Non-pigmented ciliary epithelial cell (primary cell): ENCODE measurements at places on chromosomes 6 and 20.
A peak's percentile ranks its signal among the peaks of the same experiment; 100 is the strongest.

GRCh38 chr6:110655821-110656220 lies 159.4 kb downstream of the CDK19 start:
- no peak for DNase-seq

DNA sequence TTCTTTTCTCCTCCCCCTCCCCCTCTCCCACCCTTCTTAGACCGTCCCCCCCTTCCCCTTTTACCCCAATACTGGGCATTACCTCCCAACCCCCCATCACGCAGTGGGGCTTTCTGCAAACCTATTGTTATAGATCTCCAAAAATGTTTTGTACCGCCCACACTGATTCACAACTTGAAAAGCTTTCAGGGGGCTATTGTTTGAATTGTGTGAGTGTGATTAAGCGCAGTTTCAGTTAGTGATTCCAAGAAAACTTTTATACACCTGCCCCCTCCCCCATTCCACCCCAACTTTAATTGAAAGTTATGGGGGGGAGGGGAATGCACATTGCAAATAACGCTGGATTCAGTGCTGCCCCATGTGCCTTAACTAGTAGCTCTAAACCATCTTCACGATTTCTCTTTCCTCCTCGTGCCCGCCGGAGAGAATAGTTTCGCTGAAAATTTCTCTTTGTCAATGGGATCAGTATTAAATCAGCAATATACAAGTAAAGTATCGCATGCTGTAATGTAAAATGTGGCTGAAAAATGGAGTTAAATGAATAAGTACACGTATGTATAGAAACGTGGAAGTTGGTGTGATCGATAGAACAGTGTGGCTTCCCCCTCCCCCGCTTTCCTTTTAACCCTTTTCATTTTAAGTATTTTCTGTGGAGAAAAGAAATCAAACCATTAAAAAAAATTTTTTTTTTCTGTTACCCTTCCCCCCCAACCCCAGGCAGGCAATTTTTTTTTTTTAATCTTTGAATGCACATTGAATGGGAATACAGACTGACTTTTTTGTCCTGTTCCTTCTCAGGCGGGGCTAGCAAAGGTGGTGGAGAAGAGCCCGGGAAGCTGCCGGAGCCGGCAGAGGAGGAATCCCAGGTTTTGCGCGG lies 632 bp downstream of the LIN28B start:
- DNase-seq: no peak

GRCh38 chr6:14060971-14061370 lies 56.6 kb upstream of the CD83 start:
- DNase-seq: no peak

DNA sequence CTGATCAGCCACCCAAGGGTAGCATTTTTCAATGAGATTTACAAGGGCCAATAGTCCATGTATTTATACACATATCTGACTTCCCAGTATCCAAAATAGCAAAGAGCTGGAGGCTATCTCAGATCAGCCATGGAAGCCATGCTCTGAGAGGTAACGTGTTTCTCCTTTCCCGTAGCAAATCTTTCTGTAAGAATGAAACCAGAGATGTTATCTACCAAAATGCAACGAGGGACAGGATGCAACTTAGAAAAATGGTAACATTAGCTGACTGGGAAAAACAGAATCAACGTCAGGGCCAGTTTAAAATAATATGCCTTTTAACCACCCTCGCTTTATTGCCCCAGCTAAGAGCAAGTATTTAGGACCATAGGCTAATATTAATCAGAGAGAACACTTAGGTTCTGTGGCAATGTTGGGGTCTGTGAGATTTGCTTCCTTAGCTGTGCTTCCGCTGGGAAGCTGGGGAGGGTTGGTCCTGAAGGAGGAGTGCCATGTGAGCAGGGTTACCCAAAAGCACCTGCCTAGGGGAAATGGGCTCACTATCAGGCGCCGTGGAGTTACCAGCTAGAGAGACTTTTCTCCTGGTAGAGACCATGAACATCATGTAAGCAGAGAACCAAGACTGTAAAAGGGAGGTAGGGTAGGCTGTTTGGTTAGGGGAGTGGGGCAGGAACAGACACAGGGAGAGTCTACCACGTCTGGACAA lies 1.2 kb downstream of the ZNF831 start:
- DNase-seq: no peak

GRCh38 chr20:2865630-2866029 lies 7.7 kb upstream of the PTPRA start:
- no peak for DNase-seq

- no peak for DNase-seq
Observed at GRCh38 chr6:40912158-40912946, 126.7 kb downstream of the UNC5CL start.

DNA sequence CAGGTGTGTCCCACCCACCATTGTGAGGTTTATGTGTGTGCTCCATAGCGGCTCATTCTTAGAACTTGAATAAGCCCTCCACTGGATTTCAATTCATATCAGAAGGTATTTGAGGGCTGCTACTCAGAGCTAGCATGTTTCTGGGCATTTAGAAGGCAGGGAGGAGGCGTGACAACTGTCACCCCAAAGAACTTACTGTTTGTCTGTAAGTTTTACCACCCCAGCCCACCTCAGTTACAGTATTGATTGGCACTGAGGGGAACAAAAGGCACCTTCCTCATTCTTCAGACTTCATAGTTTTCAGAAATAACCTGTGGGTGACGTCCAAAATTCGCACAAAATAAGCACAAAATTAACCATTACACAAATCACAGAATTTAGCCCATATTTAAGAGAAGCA lies 81.7 kb downstream of the KHDC1L start:
- DNase-seq: no peak

GRCh38 chr6:21676769-21677168 lies 83.2 kb downstream of the SOX4 start:
- DNase-seq: no peak

DNA sequence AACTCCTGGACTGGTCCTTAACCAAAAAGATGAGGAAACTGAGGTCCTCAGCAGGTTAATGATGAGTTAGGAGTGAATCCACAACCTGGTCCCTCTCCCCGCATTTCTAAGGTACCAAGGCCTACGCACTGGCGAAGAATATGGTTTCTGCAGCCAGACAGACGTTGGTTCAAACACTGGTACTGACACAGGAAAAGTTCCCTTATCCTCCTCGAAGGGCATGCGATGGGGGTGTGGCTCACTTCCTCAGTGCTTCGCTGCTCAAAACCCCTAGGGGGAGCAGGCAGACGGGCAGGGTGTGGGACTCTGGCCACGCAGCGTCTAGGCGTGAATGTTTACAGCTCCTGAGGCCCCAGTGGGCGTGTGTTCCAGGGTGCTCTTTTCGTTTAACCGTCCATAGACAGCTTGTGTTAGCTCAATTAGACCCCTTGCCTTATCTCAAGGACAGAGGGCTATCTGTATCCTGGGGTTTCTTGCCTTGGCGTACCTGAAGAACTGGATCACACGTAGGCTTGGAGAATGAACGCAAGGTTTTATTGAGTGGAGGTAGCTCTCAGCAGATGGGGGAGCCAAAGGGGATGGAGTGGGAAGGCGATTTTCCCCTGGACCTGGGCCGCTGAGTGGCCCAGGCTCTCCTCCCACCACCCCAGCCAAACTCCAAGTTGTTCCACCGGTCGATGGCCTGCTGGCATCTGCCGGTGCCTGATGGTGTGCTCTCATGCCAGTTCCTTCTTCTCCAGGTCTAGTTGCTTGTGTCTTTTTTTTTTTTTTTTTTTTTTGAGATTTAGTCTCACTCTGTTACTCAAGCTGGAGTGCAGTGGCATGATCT lies 31.8 kb upstream of the PTPN1 start:
- no peak for DNase-seq

DNA sequence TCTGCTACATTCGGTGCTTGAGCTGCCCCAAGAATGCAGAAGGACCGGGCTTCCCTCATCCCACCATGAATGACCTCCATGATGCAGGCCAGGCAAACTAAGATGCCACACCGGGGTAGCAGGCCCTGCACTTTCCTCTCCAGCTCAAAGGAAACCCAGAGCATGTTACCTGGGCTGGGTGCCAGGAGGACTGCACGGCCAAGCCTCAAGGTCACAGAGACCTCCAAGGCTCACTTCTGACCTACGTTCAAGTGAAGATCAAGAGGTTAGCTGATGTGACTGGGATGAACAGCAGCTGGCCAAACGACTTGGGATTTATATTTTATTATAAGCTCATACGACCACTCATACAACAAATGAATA lies 501.8 kb downstream of the CD83 start:
- no peak for DNase-seq

- no peak for DNase-seq
Observed at GRCh38 chr20:38809942-38810341, 4.4 kb downstream of the PPP1R16B start.

DNA sequence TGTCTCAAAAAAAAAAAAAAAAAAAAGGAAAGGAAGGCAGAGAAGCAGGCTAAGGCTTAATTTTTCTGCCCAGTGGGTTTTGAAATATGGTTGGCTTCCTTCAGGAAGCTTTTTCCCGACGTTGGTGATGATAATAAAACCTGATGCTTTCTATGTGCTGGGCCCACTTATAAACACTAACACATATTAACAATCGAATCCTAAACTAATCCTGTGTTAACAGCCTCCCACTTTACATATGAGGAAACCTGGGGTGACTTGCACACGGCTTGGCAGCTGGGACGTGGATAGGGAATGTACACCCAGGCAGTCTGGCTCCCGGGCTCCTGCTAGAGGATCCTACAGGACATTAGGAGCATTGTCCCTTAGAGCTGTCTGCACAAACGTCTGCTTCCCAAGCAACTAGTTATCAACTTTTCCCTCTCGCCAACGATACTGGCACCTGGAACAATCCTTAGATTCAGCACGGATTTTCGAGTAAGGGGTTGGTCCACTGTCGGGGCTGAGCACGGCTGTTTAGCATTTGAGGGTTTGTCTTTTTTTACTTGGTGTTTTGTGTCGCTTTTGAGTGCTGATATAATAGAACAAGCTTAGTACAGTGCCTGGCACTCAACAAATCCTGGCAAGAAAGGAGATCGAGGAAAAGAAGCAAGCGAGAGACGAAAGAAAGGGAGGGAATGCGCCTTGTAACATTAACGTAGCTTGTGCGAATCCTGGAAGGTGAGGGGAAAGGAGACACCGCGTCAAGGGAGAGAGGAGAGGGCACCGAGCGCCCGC lies 622 bp upstream of the KIZ start:
- no peak for DNase-seq

GRCh38 chr6:18053555-18054445 lies 66.4 kb upstream of the KIF13A start:
- DNase-seq: no peak

- DNase-seq: no peak
Observed at GRCh38 chr6:89054208-89054607, 26.3 kb upstream of the PNRC1 start.

GRCh38 chr20:44153636-44154043 lies 33.3 kb downstream of the JPH2 start:
- no peak for DNase-seq

DNA sequence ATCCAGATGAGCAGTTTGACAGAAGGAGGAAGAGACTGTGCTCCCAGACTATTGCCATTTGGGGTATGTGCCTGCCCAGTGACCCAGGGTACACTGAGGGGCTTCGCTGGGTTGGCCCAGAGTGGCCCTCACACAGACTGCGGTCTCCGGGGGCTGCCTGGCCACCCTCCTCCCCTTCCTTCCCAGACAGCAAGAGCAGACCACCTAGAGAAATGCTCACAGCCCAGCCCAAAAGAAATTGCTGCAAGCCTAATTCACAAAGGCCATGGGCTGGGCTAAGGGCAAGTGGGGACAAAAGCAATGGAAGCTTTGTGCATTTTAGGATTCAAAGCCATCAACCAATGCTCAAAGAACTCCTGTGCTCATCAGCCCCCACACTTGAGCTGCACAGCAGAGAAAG lies 277.6 kb downstream of the CDC5L start:
- DNase-seq: no peak

GRCh38 chr20:64001607-64002011 lies 20.7 kb downstream of the PRPF6 start:
- no peak for DNase-seq

DNA sequence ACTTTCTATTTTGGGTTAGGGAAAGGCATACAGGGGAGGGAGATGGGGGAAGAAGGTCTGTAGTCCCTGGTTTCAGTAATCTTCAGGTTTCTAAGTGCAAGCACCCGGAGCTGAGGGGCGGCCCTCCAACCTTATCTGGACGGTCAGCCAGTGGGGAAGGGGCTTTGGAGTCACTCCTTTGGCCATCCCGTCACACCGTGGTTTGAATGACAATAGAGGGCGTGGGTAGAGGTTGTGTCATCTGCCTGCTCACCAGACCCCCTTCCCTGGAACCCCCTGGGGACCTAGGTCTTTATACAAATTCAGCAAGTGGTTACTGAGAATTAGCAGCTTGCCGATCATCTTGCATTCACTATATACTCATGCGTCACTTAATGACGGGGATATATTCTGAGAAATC lies 29.1 kb downstream of the STK35 start:
- DNase-seq: no peak

DNA sequence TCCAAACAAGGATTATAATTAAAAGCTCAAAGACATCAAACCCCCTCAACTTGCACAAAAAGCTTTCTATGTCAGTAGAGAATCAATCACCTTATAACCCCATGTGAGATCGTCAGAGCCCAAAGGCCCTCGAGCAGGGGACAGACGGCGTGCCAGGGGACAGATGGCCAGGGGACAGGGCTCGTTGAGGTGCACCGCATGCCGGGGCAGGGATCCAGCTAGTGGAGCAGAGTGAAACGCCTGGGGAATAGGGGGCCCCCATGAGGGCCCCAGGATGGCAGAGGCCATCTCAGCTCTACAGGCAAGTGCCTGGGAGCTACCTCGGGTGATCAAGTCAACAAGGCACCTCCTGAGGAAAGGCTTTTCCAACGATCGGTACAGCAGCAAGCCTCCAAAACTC lies 28.6 kb downstream of the DIDO1 start:
- no peak for DNase-seq

- DNase-seq: peak; percentile 24
Observed at GRCh38 chr6:80742481-80742880, 636.0 kb downstream of the BCKDHB start.

GRCh38 chr6:35305117-35305516 lies 7.5 kb downstream of the DEF6 start:
- DNase-seq: no peak

GRCh38 chr20:8608470-8608869 lies 460.4 kb upstream of the PLCB4 start:
- DNase-seq: no peak

DNA sequence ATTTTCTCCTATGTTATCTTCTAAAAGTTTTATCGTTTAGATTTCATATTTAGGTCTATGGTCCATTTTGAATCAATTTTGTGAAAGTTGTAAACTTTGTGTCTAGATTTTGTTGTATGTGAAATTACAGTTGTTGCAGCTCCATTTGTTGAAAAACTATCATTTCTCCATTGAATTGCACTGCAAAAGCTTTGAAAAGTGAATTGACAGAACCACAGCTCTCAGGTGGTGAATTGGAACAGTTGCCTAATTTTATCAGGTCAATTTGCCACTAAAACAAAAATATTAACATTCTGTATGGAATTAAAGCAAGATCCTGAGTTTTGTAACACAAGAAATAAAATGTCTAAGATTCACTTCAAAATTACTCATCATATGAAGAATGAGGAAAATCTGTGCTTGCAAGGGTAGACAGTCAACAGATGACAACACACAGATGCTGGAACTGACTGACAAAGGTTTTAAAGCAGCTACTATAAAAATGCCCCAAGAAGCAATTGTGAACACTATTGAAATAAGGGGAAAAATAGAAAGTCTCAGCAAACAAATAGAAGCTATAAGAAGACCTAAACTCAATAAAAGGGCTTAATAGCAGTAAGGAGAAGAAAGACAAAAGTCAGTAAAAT lies 346.7 kb downstream of the PAX1 start:
- DNase-seq: no peak
